Natural killer cell (primary cell): ENCODE measurements at places on chromosomes 12 and 14. TPM values are rescaled to one million over a fixed set of nuclear protein-coding genes. Genes with fewer than 3 reads are reported as not detected.

USP15 gene
- total RNA-seq = 251 TPM

DNA sequence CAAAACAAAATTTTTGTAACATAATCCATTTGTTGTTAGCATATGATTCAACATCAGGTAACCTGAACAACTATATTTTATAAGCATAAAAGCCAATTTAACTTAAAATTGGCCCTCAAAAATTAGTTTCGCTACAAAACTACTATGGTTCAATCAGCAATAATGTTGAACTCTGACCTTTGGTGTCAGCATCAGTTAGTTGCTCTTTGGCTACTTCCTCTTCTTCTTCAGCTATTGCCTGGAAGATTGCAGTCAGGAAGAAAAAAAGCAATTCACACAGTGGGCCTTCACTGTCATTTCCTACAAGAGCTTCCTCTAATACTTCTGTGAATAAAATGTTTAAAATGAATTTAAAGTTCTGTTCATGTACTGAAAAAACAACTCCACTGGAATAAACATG is 78.2 kb upstream of the CFL2 start:
- no peak for DNase-seq

TPH2 gene
- total RNA-seq = not detected

GRCh38 chr12:57611827-57612710 is 834 bp downstream of the ARHGEF25 start:
- DNase-seq = no peak
